ENCODE measurements at places on chromosomes 16 and 17.

DNA sequence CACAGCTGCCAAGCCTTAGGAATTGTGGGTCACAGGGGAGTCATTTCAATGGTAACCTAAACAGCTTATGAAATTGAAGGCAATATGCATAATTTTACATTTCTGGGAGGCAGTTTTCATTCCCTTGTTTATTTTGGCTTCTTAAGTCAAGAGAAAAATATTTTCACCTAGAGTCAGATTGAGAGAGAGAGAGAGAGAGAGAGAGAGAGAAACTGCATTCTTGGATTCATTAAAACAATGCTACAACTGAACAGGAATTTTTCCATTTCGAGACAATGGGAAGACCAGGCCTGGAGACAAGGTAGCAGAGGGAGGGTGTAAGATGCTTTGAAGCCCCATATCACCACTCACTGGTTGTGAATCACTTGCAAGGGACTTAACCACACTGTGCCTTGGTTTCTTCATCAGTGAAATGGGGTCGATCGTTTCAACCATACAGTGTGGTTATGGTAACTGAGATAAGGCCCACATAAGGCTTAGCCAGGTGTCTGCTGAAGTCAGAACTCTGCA is 224.7 kb upstream of the IRX3 start:
- no peak for DNase-seq

DNA sequence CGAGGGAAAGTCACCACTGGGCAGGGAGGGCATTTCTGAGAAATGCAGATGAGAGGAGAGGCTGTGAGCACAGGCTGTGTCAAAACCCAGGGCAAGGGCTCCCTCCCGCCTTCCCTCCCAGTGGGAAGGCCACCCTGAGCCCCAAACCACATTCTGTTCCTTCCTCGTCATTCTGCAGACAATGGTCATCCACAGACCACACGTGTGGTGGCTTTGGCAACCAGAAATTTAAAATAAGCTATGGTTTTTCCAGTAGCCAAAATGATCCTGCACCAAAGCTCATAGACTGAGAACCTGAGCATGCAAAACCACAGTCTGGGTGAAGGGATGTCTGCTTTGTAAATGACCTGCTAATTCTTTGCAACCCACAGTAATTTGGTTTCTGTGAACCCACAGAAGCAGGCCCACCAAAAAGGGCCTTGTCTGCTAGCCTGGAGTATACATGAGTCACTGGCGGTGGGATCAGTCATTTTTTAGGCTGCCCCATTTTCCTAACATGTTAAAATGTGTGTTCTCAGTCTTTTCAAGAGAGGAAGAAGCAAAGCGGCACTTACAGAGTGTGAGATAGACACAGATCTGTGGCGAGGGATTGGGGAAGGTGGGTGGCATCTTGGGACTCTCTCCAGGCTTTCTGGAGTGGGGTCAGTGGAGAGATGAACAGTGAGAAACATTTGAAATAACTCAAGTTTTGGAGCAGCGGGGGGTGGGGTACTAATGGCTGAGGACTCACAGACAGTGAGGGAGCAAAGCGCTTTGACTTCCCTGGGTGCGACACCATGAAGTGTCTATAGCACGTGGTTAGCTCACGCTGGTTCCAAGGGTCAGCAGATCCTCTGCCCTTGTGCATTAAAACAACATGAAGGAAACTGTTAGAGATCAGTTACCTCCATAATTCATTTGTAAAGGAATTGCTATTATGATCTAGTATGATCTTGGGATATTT is 20.5 kb downstream of the GRB7 start:
- DNase-seq: no peak

- peak; percentile 84 for DNase-seq
Measured at GRCh38 chr17:5675625-5676421, 91.5 kb upstream of the NLRP1 start.

- no peak for DNase-seq
Measured at GRCh38 chr17:63911657-63912100, 621 bp upstream of the CSHL1 start.

All from kidney (tissue), 22 donors.